ENCODE measurements at places on chromosomes 11 and 22.

- H3K4me3 ChIP-seq: no peak overlapping the region
- H3K27ac ChIP-seq: no peak overlapping the region
- no peaks in the 10 kb centered on the region for H3K27me3 ChIP-seq
Measured at GRCh38 chr11:103978616-103979595, 57.5 kb upstream of the DDI1 start.

- no peaks in the 10 kb centered on the region for H3K27me3 ChIP-seq
- no peak overlapping the region for H3K4me3 ChIP-seq
- H3K36me3 ChIP-seq: no peaks in the 10 kb centered on the region
- no peak for DNase-seq
Measured at GRCh38 chr11:5204787-5205186, 4.3 kb upstream of the OR51V1 start.

DNA sequence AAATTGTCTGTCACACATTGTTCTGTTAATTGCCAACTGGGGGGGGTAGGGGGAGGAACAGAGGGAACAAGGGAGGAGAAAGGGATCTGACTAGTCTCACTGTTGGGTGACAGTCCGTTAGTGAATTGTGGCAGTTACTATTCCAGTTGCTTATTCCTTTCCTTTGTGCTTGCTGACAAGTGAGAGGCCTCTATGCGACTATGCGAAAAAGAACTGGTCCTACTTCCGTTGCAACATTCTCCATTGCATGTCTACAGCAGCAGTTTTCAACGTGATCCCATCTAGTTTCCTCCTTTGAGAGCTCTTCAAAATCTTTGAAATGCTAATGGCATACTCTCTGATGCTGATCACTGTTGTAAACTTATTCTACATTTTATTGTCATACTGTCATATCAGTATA lies 672.2 kb downstream of the LRRC4C start:
- H3K27ac ChIP-seq: no peak overlapping the region
- no peak for DNase-seq
- H3K27me3 ChIP-seq: no peaks in the 10 kb centered on the region
- no peak overlapping the region for H3K4me3 ChIP-seq
- H3K36me3 ChIP-seq: no peaks in the 10 kb centered on the region

- H3K27me3 ChIP-seq: no peaks in the 10 kb centered on the region
- H3K36me3 ChIP-seq: no peaks in the 10 kb centered on the region
- H3K4me1 ChIP-seq: no peaks in the 10 kb centered on the region
- H3K27ac ChIP-seq: no peak overlapping the region
Measured at GRCh38 chr11:117588166-117588810, 208.7 kb downstream of the DSCAML1 start.

GRCh38 chr22:24326266-24326665 lies 55.6 kb downstream of the SPECC1L start:
- no peaks in the 10 kb centered on the region for H3K27me3 ChIP-seq
- H3K4me1 ChIP-seq: peaks cover 9% of the 10 kb centered on the region
- peaks cover 30% of the 10 kb centered on the region for H3K36me3 ChIP-seq
- H3K27ac ChIP-seq: no peak overlapping the region

DNA sequence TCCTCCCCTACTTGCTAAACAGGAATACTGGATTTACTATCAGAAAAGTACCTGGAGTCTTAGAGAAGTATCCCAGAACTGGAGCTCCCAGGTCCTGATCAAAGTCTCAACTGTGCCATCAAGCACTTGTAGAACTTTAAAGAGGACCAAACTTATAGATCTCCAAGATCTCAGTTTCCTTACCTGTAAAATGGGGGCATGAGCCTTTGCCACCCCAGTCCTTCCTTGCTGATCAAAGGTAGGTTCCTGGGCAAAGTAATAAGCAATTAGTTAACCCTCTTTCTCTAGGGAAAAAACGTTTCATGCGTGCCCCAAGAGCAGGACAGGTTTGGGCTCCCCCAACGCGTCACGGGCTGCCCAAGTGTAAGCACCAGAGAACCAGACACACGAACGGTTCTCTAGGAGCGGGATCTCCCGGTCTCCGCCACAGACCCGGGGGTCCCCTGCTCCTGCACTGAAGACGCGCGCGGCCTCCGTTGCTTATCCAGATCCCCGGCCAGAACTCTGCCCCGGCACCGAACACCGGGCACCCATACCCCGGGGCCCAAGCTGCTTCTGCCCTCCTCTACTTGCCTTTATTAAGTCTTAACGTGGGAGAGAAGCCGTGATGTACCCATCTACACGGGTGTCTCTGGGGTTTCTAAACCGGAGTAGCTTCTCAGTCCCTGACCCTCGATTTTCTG lies 505 bp downstream of the ZNF214 start:
- no peak overlapping the region for H3K27ac ChIP-seq
- H3K4me3 ChIP-seq: no peak overlapping the region
- H3K36me3 ChIP-seq: no peaks in the 10 kb centered on the region
- DNase-seq: no peak

DNA sequence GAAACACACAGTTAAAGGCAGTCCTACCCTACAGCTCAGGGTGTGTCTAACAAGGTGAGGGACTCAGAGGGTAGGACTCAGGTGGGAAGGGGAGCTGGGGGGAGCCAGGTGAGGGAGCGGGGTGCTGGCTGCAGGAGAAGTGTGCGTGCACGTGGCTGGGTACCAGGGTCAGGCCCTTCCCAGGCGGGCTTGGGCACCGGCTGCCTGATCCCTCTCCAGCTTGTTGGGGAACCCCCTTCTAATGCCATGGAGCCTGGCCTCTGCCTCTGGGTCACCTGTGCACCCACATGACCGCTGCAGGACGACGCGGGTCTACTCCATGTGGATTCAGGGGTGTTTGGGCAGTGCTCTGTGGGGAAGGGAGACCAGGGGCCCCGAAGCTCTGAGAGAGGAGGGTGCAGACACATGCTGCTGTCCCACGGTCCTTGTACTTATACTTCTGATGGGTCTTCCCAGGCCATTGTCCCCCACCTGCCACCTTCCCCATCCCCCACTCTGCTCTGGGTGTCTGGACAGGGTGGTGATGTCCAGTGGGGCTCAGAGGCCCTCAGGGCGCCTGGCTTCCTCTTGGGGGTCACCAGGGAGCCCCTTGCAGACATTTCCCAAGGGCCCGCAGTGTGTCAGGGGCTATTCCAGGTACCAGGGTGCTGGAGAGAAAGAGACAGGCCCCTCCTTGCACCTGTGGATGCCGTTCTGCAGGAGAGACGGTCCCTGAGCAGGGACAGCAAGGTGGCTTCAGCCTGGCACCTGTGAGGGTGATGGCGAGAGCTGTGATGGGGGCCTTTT lies 10.4 kb upstream of the MRGPRD start:
- no peak overlapping the region for H3K4me3 ChIP-seq
- DNase-seq: no peak
- no peaks in the 10 kb centered on the region for H3K4me1 ChIP-seq
- no peak overlapping the region for H3K27ac ChIP-seq
- H3K36me3 ChIP-seq: no peaks in the 10 kb centered on the region
- H3K27me3 ChIP-seq: no peaks in the 10 kb centered on the region

GRCh38 chr11:44029977-44030911 lies 17.5 kb upstream of the ACCSL start:
- no peaks in the 10 kb centered on the region for H3K36me3 ChIP-seq
- H3K4me3 ChIP-seq: no peak overlapping the region
- H3K27ac ChIP-seq: no peak overlapping the region
- peaks cover 4% of the 10 kb centered on the region for H3K27me3 ChIP-seq
- DNase-seq: no peak

GRCh38 chr11:9758637-9759518 lies 95.0 kb downstream of the SWAP70 start:
- H3K4me3 ChIP-seq: peak overlapping the region; percentile 44
- no peaks in the 10 kb centered on the region for H3K27me3 ChIP-seq
- peaks cover 16% of the 10 kb centered on the region for H3K4me1 ChIP-seq
- no peaks in the 10 kb centered on the region for H3K36me3 ChIP-seq
- peak overlapping the region; percentile 60 for H3K27ac ChIP-seq

DNA sequence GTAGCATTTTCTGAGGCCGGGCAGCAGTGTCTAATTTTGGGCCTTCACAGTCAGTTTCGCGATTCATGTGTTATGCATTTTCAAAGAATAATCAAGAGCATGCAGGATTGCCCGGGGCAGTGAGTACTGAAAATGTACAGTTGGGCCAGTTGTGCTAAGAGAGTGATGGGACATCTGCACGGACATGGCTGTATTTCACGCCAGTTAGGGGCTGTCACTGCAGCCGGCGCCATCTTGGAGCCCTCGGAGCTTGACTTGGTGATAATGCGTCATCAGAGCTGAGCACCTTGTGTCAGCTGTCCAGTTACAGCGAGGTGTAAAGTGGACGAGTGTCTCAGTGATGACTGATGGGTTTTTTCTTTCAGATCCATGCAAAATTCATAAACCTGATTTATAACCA lies 188.9 kb downstream of the TBC1D22A start:
- no peaks in the 10 kb centered on the region for H3K27me3 ChIP-seq
- H3K4me3 ChIP-seq: no peak overlapping the region
- no peaks in the 10 kb centered on the region for H3K36me3 ChIP-seq
- no peak for DNase-seq
- H3K27ac ChIP-seq: no peak overlapping the region
- H3K4me1 ChIP-seq: no peaks in the 10 kb centered on the region

- no peak overlapping the region for H3K27ac ChIP-seq
- H3K4me3 ChIP-seq: no peak overlapping the region
Measured at GRCh38 chr11:110433393-110434333, 3.9 kb downstream of the FDX1 start.

DNA sequence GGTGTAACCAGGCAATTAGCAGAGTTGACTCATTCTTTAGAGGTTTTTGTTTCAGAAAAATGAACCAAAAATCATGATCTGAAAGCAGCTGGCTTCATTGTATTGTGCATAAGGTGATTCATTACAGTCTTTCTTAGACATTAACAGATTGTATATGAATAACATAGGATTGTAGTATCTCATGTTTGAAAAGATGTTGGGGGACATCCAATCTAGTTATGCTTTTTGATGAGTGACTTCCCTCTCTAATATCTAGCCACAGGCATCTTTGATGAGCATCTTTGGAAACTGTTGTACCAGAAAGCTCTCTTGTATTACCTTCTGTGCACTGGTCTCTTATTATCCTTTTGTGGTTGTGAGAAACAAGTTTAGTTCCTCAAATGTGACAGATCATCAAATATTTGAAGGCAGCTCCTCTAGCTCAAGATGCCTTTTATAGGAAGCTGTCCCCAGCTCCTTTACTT lies 8.3 kb downstream of the GRK3 start:
- no peaks in the 10 kb centered on the region for H3K27me3 ChIP-seq
- no peaks in the 10 kb centered on the region for H3K36me3 ChIP-seq
- H3K27ac ChIP-seq: no peak overlapping the region
- no peaks in the 10 kb centered on the region for H3K4me1 ChIP-seq

DNA sequence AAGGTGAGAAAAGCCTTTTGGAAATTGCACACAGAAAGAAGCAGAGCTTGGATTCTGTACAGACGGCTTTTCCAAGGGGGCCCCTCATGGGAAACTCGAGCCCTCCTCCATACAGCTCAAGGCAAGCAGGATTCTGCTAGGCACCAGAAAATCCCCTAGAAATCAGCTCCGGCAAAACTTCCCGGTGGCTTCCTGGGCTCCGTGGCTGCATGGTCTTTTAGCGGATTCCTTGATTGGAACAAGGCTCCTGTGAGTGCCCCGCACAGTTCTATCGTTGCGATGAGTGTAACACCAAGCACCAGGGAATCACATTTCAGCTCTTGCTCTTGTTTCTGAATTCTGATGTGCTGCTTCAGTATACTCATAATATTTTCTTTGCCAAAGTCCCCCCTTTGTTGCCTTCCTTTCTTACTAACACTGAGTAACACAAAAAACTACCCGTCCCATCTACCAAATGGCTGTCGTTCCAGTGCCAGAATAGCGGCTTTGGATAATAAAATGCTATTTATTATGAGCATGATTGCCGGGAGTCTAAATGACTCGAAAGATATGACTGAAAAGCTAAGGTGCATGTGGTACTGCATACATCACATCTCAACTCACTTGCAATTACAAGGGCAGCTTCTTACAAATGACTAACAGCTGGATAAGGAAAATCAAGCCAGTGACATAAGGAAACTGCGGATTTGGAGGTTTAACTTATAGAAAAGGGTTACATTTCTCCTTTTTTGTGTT lies 494.1 kb downstream of the DLG2 start:
- no peaks in the 10 kb centered on the region for H3K27me3 ChIP-seq
- DNase-seq: no peak
- H3K27ac ChIP-seq: no peak overlapping the region
- no peaks in the 10 kb centered on the region for H3K4me1 ChIP-seq
- no peak overlapping the region for H3K4me3 ChIP-seq
- no peaks in the 10 kb centered on the region for H3K36me3 ChIP-seq

GRCh38 chr11:69958308-69958707 lies 119.8 kb upstream of the ANO1 start:
- H3K4me1 ChIP-seq: no peaks in the 10 kb centered on the region
- H3K4me3 ChIP-seq: no peak overlapping the region
- H3K27ac ChIP-seq: no peak overlapping the region
- no peaks in the 10 kb centered on the region for H3K27me3 ChIP-seq
- no peaks in the 10 kb centered on the region for H3K36me3 ChIP-seq

DNA sequence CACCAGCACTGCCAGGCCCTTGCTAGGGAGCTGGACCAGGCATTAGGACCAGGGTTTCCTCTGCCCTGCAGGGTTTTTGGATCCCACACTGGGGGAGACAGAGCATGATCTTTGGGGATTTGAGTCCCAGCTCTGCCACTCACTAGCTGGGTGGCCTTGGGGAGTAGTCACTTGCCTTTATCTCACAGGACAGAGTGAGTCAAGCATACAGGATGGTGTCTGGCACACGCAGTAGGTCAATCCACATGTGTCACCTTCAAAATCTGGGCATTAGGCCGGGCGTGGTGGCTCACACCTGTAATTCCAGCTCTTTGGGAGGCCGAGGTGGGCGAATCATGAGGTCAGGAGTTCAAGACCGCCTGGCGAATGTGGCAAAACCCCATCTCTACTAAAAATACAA lies 2.7 kb downstream of the NEFH start:
- no peak overlapping the region for H3K27ac ChIP-seq
- H3K4me1 ChIP-seq: no peaks in the 10 kb centered on the region
- DNase-seq: no peak
- peaks cover 10% of the 10 kb centered on the region for H3K27me3 ChIP-seq

GRCh38 chr11:35289821-35290220 lies 129.5 kb downstream of the SLC1A2 start:
- no peaks in the 10 kb centered on the region for H3K36me3 ChIP-seq
- DNase-seq: no peak
- H3K4me3 ChIP-seq: no peak overlapping the region

GRCh38 chr11:124898711-124899110 lies 1.0 kb upstream of the ROBO4 start:
- no peaks in the 10 kb centered on the region for H3K27me3 ChIP-seq
- no peaks in the 10 kb centered on the region for H3K4me1 ChIP-seq
- no peak for DNase-seq

GRCh38 chr11:15826826-15827225 lies 529.5 kb downstream of the SOX6 start:
- H3K36me3 ChIP-seq: no peaks in the 10 kb centered on the region
- H3K27ac ChIP-seq: no peak overlapping the region
- H3K4me1 ChIP-seq: no peaks in the 10 kb centered on the region
- no peak for DNase-seq
- H3K4me3 ChIP-seq: no peak overlapping the region

GRCh38 chr11:130217133-130218031 lies 57.8 kb downstream of the ST14 start:
- peaks cover 7% of the 10 kb centered on the region for H3K4me1 ChIP-seq
- no peaks in the 10 kb centered on the region for H3K36me3 ChIP-seq
- H3K27ac ChIP-seq: no peak overlapping the region
- H3K27me3 ChIP-seq: no peaks in the 10 kb centered on the region
- DNase-seq: no peak

GRCh38 chr11:88494848-88495247 lies 157.3 kb upstream of the CTSC start:
- no peak for DNase-seq
- H3K4me3 ChIP-seq: no peak overlapping the region
- no peak overlapping the region for H3K27ac ChIP-seq
- H3K27me3 ChIP-seq: no peaks in the 10 kb centered on the region

GRCh38 chr22:26431261-26431995 lies 2.4 kb downstream of the ASPHD2 start:
- H3K36me3 ChIP-seq: peaks cover 4% of the 10 kb centered on the region
- no peak overlapping the region for H3K27ac ChIP-seq
- no peak for DNase-seq
- no peak overlapping the region for H3K4me3 ChIP-seq
- no peaks in the 10 kb centered on the region for H3K27me3 ChIP-seq
- peaks cover 32% of the 10 kb centered on the region for H3K4me1 ChIP-seq

Measured in CD4-positive, alpha-beta memory T cell (primary cell).